ENCODE measurements at places on chromosomes 3 and 15.

DNA sequence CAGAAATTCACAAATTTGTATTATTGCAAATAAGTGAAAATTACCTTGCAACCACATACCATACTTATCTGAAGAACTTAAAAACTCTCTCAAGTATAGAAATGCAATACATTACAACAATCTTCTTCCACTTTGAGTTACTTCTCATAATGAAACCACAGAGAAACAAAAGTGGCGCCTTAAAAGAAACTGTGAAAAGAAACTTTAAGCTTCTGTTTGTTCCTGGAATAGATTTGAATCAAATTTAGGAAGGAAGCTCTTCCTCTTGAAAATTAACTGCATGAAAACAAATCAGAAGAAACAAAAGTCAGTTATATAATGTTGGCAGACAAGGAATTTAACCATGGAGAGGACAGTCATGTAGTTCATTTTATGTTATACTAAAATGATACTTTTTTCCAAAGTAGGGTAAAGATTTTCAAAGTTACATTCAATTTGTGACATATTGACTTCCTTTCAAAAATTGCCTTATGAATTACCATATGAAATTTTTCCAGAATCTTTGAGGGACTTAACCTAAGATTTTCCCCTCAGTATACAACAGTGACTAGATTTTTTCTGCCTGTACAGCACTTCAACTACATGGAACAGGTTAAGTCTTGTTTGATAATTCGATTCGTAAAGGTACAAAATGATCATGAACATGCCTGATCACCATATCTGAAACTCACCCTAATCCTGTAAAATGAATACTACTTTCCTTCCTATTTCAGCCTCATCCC lies 57.6 kb upstream of the TNFSF10 start:
- no peak for DNase-seq

DNA sequence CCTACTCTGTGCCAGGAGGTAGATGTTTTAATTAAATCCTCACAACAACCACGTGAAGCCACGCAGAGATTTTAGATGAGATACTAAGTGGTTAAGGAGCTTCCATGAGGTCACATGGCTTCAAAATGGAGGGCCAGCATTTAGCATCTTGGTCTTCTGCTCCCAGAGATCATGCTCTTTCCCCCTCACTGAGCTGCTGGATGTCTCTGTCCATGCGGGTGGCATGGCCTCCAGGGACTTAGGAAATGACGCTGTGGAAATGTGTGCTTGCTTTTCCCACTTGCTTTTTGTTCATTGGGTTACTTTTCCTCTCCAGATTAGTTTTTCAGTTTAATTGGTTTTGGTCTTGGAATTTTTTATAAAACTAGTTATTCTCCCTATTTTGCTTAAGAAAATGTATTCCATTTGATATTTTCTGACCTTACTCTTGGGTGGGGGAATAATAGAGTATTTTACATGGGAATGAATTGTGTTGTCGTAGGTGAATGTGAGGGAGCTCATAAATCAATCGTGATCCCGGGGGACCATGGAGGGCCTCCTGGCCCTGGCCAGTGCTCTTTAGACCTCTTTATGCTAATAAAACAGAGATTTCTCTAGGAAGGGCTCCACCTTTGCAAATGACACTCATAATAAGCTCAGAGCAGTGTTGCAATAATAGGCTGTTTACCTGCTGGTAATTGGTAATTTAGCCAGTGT lies 376.0 kb upstream of the ONECUT1 start:
- no peak for DNase-seq

- DNase-seq: no peak
These were observed 1.6 kb downstream of the GP9 start for GRCh38 chr3:129061888-129062834.

DNA sequence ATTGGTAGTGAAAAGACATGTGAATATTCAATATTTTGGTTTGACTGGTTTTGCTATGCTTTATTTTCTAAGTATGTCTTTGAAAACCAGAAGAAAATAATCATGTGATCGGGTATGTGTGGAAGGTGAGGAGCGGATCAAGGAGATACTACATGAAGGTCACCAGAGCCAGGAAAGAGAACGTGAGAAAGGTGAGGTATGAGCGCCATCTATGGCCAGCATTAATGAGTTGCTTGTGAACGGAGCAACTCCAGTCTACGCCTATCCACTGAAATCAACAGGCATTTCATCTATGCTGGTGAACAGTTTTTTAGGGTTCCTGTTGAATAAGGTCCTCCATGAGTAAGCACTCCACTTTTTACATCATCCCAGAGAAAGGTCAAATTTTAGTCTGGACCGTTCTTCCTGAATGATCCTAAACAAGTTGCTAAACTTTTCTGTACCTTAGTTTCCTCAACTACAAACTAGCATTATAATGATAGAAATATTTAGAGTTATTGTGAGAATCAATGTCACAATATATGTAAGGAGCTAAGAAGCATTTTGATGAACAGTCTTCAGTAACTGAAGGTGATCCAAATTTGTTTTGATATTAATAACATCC lies 1435.2 kb upstream of the CADM2 start:
- no peak for DNase-seq

DNA sequence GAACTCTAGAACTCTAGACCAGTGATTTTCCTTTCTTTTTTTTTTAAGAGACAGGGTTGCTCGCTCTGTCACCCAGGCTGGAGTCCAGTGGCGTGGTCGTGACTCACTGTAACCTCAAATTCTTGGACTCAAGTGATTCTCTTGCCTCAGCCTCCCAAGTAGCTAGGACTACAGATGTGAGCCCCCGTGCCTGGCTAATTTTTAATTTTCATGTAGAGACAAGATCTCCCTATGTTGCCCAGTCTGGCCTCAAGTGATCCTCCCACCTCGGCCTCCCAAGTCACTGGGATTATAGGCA lies 359.6 kb downstream of the SHQ1 start:
- no peak for DNase-seq

DNA sequence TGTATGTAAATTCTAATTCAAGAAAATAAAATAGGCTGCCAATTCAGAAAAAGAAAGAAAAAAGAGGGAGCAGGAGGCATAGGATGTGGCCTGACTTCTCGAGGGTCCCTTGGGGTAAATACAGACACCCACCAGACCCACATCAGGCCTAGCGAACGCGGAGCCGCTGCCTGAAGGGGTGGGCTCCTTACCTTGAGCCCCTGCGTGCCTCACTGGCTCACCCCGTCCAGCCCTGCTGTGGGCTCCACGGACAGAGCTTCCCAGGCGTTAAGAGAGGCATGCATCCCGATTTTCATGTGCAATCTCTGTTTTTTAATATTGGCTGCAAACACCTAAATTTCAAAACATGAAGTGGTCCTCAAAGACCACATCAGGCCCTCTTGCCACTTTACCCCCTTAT lies 257.8 kb downstream of the PLCL2 start:
- DNase-seq: no peak

DNA sequence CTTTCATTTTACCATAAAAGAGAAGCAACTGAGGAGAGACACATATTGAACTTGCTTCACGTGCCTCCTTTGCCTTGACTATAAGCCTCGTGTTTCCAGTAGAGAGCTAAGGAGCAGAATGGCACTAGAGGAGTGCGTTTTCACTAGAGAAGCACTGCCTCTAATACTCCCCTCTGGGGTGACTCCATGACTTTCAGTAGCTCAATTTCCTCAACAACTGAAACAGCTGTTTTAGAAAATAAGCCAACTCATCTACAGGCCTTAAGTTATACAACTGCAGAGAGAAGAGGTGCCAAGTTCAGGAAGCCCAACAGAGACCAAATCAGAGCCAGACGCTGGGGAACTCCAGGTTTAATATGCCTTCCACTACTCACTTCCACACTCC lies 1.9 kb downstream of the UBP1 start:
- no peak for DNase-seq

DNA sequence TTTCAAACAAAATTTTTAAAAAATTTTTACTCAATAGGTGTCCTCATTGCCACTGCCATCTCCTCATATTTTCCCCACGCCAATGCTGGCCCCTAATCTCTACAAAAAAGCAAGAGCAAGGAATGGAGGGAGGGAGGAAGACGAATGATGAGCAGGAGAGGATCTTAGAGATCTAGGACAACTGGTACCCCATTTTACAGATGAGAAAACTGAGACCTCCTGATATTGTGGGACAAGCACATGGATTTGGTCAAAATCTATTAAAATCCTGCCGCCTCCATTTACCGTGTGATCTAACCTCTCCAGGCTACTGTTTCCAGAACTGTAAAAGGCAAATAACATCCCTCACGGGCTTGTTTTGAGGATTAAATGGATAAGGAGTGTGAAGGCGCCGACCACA lies 4.6 kb downstream of the HEG1 start:
- no peak for DNase-seq
